Renal cortical epithelial cell (primary cell): ENCODE measurements at places on chromosomes 12 and 14.

DNA sequence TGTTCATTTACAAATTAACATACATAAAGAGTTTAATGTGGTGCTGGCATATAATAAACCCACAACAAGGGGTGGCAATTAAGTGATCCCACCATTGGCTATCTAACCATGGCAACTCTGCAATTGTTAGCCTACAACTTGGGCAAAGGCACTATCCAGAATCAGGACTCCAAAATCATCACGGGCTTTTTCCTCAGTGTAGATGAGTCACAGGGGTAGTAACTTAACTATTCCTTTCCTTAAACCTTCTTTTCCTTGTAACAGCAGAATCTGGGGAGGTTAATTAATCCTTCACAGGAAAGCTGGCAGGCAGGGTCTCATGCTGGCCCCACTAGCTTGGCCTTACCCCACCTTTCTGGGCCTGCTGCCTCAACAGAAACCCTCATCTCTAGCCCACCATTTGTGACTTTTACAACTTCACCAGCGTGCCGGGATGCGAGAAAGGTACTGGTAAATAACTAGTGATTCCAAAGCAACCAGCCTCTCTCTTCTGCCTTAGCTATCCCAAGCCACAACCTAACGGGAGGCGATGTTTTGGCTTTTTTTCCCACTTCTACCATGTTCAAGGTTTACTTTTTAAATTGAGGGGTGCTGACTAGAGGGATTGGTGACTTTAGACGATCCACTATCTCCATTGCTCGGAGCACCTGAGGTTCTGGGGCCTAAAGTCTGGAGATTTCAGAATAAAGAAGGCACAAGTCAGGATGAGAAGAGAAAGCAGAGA lies 744 bp downstream of the ATP5MC2 start:
- DNase-seq = peak; percentile 37

GRCh38 chr12:58728397-58728796 lies 191.9 kb downstream of the LRIG3 start:
- no peak for DNase-seq

- peak; percentile 58 for DNase-seq
These were observed 276.5 kb upstream of the AMIGO2 start for GRCh38 chr12:47356129-47356700.

- no peak for DNase-seq
These were observed 9.5 kb downstream of the PHETA1 start for GRCh38 chr12:111359231-111359913.

DNA sequence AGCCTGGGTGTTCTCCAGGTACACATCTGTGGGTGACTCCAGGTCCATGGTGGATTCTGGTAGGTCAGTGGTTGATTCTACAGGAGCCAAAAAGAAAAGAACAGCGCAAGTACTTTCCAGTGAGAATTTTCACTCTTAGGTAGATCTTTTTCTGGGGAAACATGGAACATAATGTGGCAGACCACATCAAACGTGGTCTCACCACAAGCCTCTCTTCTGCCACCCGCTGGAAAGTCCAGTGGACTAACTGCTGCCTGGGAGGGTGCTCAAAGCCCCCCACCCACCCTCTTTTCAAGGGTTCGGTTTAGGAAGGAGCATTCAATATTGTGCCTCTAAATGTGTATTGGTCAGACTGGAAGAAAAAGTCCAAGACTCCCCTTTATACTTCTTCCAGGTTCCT lies 36.1 kb upstream of the PRB2 start:
- no peak for DNase-seq

- no peak for DNase-seq
These were observed 28.6 kb upstream of the PTPRQ start for GRCh38 chr12:80415466-80415865.

GRCh38 chr12:56709759-56710376 lies 15.2 kb downstream of the NACA start:
- DNase-seq = no peak

- DNase-seq = no peak
These were observed 24.1 kb downstream of the PLEKHG7 start for GRCh38 chr12:92726850-92727249.

GRCh38 chr12:4268329-4269181 lies 5.0 kb upstream of the CCND2 start:
- DNase-seq = no peak

DNA sequence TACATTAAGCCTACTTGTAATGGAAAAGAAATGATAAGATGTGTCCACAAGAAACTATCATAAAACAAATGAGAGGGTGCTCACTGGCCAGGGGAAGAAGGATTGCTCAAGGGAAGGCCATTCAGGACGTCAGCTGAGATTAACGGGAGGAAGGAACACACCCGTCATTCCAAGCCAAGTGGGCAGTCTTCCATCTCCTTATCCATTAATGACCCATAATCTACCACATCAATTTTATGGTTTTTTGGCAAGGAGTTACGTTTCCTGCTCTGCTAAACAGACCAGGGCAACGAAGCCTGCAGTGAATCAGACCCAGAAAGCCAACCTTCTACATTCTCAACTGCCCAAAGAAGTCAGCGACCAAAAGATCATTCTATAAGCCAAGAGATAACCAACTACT lies 25.1 kb downstream of the PRKAB1 start:
- peak; percentile 98 for DNase-seq

DNA sequence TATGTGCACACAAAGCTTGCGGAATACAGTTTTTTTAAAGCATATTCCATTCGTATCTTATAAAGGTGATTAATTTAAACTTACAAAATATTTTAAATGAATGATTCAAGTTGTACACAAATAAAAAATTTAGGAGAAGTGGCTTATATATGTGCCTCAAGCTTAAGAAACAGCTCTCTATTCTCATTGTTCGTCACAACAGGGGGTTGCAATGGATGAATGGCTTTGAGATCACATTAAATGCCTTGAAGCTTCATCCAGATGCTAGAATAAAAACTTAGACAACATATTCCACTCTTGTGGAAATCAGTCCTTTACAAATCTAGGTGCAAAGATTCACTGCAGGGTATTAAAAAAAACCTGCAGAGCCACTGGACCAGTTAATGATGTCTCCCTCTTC lies 303.9 kb upstream of the LRFN5 start:
- no peak for DNase-seq

DNA sequence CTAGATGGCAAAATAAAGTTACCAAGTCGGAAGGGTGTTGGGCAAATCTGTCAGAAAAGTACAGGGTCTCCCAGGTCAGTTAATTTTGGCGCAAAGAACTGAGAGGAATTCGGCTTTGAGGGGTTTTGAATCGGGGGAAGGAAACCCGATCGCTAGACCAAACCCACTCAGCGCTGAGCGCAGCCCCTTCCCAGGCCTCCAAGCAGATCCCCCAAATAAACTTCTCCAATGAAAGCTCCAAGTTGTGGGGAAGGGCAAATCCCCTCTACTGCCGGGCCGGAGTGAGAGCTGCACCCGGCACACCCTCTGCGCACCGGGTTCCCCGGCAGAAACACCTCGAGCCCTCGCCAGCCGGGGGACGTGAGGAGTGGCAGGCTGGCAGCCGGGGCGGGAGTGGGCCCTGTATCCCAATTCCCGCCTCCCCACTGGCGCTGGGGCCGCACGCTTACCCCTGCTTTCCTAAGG lies 441 bp downstream of the E2F7 start:
- no peak for DNase-seq

DNA sequence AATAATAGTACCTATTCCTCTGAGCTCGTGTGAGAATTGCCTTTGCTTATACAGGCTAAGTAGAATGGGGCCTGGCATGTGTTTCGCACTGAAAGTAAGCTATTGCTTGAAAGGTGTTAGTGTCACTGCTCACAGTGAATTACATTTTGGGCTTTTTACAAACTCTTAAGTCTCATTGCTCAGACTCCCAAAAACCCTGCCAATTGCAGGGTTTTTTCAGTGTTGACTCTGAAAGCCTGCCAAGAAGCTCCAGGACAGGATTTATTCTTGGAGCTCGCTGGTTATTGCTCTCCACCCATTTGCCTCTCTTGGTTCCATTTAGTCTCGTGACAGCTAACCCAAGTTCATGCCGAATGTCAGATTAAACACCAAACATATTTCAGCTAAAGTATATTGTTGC lies 39.8 kb downstream of the NOPCHAP1 start:
- DNase-seq = no peak

DNA sequence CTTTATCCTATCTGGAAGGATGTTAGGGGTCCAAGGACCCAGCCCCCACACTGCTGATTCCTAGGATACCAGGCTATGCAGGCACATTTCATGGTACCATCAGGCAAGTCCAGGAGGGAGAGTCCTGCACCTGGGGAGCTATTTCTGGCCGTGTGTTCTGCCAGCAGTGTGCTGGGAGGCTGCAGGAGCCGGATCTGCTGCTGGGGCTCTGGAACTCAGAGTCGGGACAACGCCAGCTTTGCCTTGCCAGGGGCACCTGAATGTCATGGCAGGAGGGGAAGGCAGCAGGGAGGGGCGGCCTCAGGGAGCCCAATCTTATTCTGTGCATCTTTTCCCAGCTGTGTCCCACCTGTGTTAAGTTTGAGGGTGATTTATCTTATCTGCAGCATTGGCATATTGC lies 17.8 kb downstream of the SRRM4 start:
- no peak for DNase-seq

GRCh38 chr12:68189821-68190242 lies 30.3 kb upstream of the IFNG start:
- DNase-seq = peak; percentile 84

DNA sequence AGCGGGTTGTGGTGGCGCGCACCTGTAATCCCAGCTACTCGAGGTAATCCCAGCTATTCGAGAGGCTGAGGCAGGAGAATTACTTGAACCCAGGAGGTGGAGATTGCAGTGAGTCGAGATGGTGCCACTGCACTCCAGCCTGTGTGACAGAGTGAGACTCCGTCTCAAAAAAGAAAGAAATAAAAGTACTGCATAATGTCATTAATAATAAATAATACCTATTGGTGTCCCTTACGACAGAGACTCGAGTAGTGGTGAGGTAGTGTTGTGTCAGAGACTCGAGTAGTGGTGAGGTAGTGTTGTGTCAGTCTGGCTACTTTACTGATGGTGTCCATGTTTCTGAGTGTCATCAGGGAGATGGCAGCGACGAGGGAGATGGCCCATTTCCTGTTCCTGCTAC lies 1.3 kb downstream of the GLS2 start:
- no peak for DNase-seq

DNA sequence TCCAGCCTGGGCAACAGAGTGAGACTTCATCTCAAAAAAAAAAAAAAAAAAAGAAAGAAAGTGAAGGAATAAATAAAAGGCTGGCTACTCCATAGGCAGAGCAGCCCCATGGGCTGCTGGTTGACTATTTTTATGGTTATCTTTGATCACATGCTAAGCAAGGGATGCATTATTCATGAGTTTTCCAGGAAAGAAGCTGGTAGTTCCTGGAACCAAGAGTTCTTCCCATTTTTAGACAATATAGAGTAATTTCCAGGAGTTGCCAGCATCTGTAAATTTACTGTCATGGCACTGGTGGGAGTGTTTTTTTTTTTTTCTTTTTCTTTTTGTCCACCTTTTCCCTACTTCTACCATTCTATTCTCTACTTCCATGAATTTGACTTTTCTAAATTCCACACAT lies 24.2 kb downstream of the FGD4 start:
- no peak for DNase-seq

DNA sequence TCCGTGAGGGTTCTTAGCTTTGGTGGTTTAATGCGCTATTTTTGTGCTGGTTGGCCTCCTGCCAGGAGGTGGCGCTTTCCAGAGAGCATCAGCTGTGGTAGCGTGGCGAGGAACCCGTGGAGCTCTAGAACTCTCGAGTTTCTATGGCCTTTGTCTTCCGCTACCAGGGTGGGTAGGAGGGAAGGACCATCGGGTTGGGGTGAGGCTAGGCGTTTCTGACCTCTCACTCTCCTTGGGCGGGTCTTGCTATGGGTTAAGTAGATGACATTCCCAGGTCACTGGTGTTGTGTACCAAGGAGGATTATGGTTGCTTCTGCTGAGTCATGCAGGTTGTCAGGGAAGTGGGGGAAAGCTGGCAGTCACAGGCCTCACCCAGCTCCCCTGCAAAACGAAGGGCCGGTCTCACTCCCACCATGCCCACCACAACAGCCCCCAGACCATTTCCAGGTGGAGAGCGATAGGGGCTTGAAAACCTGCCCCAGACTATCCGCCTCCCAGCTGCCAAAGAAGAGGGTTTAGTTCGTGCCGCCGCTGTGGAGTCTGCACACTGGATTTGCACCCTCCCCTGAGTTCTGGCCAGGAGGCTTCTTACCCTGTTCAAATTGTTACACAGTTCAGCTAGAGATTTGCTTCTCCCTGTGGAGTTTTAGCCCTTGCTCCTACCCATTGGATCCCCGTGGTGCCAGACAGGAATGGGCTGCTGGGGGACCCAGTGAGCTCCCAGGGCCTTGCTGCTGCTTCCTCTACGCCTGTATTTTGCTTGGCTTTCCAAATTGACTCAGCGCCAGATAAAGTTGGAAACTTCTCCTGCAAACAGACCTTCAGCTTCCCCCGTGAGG lies 21.9 kb downstream of the RNFT2 start:
- no peak for DNase-seq

GRCh38 chr12:119204131-119204530 lies 25.4 kb downstream of the HSPB8 start:
- DNase-seq = no peak
